NCI-H774 (cell line): ENCODE measurements at places on chromosomes 4 and X.

- DNase-seq = no peak
These were observed 100.7 kb upstream of the RASGEF1B start for GRCh38 chr4:81572402-81572801.

GRCh38 chr4:179583221-179583620 lies 2141.0 kb upstream of the AGA start:
- no peak for DNase-seq

DNA sequence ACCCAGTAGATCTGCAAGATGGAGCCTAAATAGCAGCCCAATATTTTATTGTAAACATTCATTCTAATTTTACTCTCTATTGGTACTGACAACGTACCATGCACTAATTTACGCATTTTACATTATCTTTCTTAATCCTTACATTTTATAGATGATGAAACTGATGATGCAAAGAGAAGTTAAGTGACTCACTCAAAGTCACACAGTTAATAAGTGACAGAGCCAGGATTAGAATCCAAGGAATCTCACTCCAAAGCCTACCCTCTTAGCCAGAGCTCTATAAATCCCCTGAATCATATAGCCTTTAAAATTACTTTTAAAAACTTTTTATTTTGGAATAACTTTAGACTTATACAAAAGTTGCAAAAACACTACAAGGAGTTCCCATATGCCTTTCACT lies 37.6 kb downstream of the PHKA1 start:
- DNase-seq = no peak

- no peak for DNase-seq
These were observed 98.2 kb downstream of the MAGEC1 start for GRCh38 chrX:142001934-142002333.

DNA sequence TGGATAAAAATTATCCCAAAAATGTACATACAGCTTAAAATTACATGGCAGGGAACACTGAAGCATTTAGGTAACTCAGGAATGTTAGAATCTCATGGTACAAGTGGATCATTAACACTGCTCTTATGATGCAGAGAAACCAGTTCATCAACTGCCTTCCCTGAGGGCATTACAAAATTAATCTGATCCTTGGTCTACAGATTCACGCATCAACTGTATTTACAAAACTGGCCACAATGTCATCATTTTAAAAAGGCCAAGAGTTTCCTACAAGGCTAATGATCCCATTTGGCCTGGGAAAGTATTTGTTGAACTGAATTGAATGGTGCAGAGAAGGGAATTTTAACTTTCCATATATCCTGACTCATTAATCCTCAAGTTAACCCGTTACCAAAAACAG lies 84.6 kb downstream of the TSPAN5 start:
- no peak for DNase-seq

GRCh38 chrX:6849716-6850414 lies 297.6 kb upstream of the STS start:
- DNase-seq = no peak

DNA sequence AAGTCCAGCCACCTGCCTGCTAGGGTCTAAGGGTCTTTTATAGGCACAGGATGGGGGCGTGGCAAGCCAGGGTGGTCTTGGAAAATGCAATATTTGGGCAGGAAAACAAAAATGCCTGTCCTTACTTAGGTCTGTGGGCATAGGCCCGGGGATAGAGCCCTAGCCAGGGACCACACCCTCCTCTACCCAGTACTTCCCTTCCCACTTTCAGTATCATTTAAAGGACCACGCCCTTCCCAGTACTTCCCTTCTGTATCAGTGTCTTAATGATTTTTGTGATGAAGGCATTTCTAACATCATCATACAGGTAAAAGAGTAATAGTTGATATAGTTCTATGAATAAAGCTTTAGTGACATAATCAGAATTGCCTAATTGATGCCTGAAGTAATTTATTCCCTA lies 11.4 kb downstream of the BANK1 start:
- no peak for DNase-seq

DNA sequence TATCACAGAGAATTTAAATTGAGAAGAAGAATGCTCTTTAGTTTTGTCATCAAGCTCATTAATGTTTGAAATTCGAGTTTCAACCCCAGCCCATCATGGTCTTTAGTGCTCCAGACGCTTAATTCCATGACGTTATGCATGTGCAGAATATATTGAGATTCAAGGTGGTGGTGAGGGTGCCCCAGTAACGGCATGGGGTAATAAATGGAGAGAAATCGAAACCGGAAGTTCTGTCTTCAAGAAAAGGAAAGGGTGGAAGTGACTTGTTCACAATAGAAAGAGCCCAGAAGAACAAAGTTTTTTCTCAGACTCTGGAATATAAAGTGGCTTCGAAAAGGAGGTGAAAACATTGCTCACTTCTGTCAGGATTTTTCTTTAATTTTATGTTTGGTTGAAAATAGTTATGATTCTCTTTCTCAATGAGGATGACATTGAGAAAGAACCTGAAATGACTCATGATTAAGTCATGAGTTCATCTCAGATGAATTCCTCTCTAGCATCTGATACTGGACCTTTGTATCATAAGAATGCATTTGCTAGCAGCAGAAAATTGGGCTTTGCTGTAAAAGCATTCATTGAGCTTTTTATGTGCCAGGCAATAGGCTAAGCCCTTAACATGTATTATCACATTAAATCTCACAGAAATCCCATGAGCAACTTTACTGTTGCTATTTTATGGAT lies 779 bp upstream of the DDX60L start:
- DNase-seq = peak; percentile 9

GRCh38 chr4:15413623-15414019 lies 14.2 kb upstream of the C1QTNF7 start:
- DNase-seq = no peak

GRCh38 chr4:173573286-173573685 lies 43.3 kb upstream of the HAND2 start:
- DNase-seq = no peak

- no peak for DNase-seq
These were observed 1546.6 kb upstream of the TENM3 start for GRCh38 chr4:180696460-180697092.

DNA sequence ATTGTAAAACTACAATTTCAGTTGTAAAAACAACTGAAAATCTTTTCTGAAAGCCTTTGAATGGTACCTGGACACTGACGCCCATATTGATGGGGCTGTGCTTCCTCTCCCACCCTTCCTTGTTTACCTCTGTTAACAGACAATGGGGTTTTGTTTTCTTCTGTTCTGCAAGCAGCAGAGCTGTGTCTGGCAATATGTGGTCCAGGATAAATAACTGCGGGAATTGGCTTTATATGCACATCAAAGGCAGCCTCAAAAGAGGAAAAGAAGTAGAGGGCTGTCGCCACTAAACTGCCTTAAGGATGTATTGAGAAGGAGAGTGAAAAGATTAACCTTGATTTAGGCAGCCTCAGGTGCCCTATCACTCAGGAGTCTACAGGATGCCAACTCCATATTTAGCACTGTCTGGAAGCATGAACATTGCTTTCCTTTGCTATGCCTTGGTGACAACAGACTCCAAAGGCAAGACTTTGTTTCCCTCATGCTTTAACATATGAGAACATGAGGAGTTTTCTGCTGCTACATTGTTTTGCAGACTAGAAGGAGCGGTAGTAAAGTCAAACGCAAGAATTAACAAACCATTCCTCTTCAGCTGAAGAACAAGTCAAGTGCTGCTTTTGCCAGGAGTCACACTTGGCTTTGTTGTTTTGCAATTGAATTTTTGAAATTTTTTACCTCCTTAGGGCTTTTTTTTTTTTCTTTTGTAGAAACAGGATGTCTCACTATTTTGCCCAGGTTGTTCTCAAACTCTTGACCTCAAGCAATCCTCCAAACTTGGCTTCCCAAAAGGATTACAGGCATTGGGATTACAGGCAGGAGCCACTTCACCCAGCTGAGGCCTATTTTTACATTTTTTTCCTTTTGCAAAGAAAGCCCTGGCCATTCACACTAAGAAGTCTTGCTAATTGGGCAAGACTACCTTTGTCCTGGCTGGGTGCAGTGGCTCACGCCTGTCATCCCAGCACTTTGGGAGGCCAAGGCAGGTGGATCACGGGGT lies 3.0 kb downstream of the IL21 start:
- no peak for DNase-seq

GRCh38 chr4:74890341-74890740 lies 42.6 kb upstream of the PARM1 start:
- DNase-seq = no peak

GRCh38 chr4:158810487-158811215 lies 41.8 kb downstream of the FNIP2 start:
- DNase-seq = no peak

- DNase-seq = no peak
These were observed 1.1 kb upstream of the LCORL start for GRCh38 chr4:18022572-18023050.

DNA sequence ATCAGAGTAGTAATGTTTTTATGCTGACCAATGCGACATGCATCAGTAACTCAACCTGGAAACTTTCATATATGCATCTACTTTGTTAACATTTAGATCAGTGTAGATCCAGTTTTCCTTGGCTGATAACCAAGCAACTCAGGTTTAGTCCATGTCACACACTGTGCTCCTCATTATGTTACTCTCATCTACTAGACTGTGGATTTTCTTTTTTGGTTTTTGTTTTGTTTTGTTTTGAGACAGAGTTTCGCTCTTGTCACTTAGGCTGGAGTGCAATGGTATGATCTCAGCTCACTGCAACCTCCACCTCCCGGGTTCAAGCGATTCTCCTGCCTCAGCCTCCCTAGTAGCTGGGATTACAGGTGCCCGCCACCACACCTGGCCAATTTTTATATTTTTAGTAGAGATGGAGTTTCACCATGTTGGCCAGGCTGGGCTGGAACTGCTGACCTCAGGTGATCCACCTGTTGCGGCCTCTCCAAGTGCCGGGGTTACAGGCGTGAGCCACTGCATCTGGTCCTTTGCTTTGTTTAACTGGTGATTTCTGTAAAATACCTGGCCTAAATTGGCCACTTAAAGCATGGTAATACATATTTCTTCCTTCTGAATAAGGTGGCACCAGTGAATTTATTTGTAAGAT lies 48.6 kb downstream of the SMARCAD1 start:
- no peak for DNase-seq

GRCh38 chr4:39146211-39146610 lies 36.1 kb upstream of the WDR19 start:
- no peak for DNase-seq

GRCh38 chr4:3283483-3283882 lies 9.3 kb upstream of the RGS12 start:
- no peak for DNase-seq

GRCh38 chr4:22895482-22895881 lies 202.7 kb downstream of the GBA3 start:
- DNase-seq = no peak

DNA sequence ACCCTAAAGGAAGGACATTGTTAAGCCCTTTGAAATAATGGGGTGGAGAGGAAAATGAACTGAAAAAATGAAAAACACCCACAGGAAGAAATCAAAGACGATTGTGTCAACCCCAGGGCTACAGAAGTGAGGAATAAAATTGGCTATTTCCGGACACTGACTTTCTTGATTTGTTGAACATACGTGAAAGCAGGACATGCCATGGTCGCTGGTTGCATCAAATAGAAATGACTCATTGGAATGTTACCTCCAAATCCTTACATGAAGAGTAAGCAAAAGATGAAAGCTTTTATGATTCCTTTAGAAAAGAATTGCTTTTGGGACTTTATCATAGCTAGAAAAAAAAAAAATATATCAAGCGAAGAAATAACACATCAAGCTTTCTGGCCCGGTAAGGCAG lies 75.3 kb downstream of the DCUN1D4 start:
- DNase-seq = no peak

- no peak for DNase-seq
These were observed 48.3 kb downstream of the MTHFD2L start for GRCh38 chr4:74206088-74206825.

DNA sequence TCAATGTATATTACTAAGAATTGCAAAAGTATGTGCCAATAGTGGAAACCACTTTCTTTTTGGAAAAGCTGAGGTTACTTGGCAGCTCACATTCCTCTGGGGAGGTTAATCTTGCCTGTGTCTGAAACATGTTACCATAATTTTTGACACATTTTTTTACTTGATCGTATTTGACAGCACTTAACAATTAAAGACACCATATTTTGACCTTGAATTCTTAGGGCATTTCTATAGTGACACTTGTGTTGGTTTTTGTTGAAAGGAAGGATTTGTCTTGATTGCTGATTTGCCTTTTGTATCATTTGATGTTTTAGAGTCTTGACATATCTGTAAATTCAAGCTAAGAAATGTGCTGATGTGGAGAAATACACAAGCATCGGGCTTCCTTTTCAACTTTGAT lies 2135.5 kb downstream of the PCDH7 start:
- no peak for DNase-seq

GRCh38 chr4:24890561-24891126 lies 22.2 kb downstream of the CCDC149 start:
- no peak for DNase-seq

DNA sequence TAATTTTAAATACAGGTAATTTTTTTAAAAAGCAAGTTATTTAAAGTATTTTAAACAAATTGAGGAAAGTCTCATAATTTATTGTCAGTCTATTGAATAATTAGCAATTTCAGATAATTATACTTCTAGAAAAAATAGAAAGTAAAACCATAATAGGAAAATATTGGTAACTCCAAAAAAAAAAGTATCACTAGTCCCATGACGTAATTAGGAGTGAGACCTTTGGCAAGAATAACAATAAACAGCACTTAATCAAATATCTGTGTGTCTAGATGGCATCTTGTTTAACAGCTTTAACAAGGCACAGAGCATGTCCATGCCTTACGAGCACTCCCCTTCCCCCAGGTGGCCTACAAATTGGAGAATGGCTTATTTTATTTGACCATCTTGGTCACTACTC lies 1683.6 kb upstream of the AGA start:
- DNase-seq = no peak

GRCh38 chrX:95218976-95219375 lies 1465.7 kb upstream of the DIAPH2 start:
- no peak for DNase-seq

DNA sequence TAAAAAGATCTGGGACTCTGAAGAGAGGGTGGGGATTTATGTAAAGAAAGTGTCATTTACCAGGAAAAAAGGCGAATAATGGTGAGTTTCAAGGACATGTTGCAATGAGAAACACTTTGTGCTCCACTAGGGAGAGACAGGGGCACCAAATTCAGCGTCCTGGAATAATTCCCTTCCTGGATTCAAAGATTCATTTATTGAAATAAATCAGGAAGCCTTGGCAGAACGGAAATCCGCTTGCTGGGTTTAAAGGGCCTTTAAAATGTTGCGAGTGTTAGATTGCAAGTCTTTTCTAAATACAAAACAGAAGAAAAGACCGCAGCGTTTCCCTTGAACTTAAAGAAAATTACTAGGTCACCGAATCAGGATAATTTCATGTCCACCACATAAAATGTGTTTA lies 3.8 kb upstream of the ZIC3 start:
- DNase-seq = no peak

DNA sequence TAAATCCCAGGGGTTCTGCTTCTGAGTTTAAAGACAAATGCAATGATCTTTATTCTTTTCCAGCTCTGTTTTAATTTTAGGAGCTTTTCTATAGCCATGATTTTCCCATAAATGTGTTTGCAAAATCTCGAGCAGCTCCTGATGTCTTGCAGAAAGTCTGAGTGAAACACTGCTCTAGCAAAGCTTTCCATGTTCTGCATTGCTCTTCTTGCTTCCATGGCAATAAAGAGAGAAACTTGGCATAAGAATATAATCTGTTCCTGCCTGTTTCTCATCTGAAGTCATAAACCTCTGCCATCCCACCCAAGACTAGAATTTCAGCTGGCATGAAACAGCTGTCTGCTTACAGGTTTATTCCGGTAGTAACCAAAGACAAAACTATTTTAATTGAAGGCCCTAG lies 254.5 kb downstream of the SPRY1 start:
- no peak for DNase-seq
